Common myeloid progenitor, CD34-positive (primary cell): ENCODE measurements at places on chromosomes 2 and 18.

GRCh38 chr2:63058144-63058920, 7.7 kb downstream of the OTX1 start:
- peak; percentile 53 for DNase-seq

GRCh38 chr2:134207589-134208209, 46.2 kb upstream of the MGAT5 start:
- DNase-seq: peak; percentile 78

- DNase-seq: no peak
Observed at GRCh38 chr2:55038428-55038827, 11.8 kb downstream of the RTN4 start.

- DNase-seq: no peak
Observed at GRCh38 chr2:163247156-163247846, 408.7 kb upstream of the KCNH7 start.

- no peak for DNase-seq
Observed at GRCh38 chr2:231486851-231487596, 22.7 kb upstream of the NCL start.

DNA sequence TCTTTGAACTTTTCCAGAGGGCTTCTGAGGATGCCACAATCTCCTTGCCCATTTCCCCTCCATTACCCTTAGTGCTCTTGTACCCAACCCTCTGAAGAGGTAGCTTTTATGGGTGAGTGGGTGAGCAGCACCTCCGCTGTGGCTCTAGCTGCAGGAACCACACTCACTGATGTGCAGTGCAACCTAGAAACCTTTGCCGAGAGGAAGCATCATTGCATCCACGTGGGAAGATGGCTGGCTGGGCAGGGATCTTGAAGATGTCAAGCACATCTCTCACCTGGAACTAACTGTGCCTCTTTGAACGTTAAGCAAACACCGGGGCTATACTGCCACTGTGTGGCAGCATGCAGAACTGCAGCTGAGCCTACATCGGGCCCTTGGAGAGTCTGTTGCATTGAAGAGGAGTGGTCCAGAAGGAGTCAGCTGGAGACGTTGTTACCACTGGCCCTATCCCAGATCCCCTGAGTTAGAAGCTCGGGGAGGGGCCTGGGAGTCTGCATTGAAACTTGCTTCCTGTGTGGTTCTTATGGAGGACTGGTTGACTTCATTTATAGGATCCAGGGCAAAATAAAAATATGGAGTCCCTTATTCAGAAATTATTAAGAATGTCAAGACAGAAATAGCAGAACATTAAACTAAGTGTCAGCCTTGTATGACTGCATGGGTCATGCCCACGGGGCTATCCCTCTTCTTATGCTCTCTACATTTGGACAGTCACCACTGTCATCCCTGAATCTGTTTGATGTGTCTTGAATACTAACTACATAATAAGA, 28.7 kb downstream of the IGFBP5 start:
- peak; percentile 67 for DNase-seq

DNA sequence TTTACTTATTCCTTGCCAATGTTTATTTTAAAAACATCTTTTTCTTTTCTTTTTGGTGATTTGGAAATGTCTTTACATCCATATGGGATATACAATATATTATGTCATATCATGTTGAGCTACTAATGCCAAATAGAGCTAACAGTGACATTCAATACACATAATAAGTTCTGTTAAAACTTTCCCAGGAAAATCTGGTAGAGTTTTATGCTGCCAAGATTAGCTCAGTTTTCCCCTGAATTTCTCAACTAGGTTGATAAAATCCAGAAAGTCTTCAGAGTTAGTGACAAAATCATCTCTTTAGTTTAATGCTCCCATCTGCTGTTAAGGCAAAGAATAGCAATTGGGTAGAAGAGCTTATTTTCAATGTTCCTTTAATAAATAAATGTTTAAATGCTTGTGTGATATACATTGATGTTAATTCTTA, 9.9 kb downstream of the COL3A1 start:
- no peak for DNase-seq

- no peak for DNase-seq
Observed at GRCh38 chr2:22347306-22347705, 1037.7 kb upstream of the KLHL29 start.

- no peak for DNase-seq
Observed at GRCh38 chr18:23945416-23946079, 69.0 kb upstream of the TTC39C start.

DNA sequence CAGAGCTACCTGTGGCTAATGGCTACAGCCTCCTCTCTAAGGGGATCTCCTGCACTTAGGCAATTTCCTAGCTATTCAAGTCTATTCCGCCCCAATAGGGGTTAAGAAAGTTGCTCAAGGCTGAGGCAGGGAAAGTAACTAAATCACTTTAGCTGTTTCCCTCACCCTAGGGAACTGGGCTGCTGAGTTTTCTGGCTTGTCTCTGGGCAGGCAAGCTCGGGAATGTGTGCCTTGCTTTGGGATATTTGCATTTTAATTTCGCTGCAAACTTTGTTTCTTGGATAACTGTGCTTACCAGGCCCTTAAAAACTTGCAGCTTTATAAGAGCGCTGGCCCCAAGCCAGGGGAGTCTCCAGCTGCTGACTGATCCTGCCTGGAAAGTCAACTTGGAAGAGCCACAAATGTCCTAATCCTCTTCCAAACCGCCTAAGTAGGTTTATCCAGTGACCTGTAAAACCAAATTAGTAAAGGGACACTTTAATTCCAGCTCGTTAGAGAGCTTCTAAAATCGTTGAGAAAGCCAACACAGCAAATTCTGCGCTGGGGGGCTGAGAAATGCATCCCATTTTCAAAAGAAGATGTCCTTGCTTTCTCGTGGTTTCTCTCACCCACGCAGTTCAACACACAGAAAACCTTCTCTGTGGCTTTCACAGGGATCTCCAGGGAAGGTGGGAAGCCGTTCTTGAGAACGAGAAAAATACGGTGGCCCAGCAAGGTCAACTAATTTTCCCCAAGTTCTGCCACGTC, 59.5 kb upstream of the SP3 start:
- no peak for DNase-seq

GRCh38 chr2:8541223-8541622, 140.6 kb upstream of the ID2 start:
- DNase-seq: no peak
